Posterior vena cava (tissue), 2 donors: ENCODE measurements at places on chromosomes 3 and 15. TPM values are rescaled to one million over a fixed set of nuclear protein-coding genes. Genes with fewer than 3 reads are reported as not detected.

DNA sequence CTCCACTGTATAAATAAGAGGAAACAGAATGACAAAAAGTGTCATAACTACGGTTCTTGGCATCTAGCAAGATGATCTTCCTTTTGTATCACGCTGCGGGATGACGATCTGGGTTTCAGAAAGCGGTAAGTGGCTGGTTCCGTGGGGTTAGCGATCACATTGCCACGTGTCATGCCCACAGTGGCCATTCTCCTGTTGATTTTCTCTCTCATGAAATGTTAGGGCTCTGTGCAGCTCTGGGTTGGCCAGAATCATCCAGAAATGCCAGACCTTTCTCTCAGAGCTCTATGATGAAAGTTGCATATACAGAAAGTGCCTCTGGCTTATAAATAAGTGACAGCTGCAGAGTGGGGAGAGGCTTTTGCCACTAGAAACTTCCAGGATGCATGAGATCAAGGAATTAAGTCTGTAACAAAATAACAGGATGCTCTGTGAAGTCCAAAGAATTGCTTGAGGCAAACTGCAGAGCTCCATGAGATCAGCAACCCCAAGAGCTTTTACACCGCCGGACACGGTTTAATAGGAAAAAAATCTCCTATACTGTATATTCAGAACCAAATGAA is 71.6 kb downstream of the ABTB1 start:
- no peak for DNase-seq

DNA sequence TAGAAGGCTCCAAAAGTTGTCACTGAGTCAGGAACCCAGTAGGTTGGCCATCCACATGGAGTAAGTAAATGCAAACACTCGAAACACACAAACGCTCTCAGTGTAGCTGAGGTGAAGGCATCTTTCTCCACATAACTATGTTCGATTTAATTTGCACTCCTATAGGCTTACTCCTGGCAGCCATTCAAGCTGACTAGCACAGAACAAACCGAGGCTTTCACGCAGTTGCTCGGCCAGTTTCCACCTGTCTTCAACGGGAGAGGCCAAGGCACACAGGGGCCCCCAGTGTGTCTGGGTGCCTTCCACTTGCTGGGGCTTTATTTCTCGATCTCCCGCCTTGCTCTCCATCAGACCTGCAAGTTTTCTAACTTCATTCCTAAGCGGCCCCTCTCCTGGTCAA is 18.9 kb downstream of the RGMA start:
- no peak for DNase-seq

GRCh38 chr3:103706671-103707070 is 1271.9 kb downstream of the ZPLD1 start:
- no peak for DNase-seq

DNA sequence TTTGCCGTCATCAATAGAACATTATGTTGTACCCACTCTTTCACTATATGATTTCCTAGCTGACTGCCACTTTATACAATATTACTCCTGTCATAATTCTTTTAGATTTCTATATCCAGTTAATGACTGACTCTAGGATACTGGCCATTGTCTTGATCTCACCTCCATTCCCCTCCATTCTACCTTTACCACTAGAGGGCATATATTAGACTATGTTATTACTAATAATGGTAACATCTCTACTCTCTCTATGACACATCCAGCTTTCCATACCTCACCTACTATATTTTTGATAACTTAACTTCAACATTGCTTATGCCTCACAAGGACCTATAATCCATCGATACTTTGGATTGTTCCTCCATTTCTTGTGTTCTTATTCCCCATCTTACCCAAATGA is 31.4 kb upstream of the POU1F1 start:
- DNase-seq: no peak

DNA sequence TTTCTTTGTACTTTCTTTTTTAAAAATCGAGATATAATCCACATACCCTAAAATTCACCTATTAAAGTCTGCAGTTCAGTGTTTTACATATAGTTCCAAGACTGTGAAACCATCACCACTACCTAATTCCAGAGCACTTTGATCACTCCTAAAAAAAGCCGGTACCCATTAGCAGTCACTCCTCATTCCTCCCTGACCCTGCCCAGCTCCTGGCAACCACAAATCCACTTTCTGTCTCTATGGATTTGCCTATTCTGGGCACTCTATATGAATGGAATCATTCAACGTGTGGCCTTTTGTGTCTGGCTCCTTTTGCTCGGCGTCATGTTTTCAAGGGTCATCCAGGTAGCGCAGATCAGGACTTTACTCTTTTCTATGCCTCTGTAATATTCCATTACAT is 17.3 kb downstream of the TRPM1 start:
- no peak for DNase-seq

DNA sequence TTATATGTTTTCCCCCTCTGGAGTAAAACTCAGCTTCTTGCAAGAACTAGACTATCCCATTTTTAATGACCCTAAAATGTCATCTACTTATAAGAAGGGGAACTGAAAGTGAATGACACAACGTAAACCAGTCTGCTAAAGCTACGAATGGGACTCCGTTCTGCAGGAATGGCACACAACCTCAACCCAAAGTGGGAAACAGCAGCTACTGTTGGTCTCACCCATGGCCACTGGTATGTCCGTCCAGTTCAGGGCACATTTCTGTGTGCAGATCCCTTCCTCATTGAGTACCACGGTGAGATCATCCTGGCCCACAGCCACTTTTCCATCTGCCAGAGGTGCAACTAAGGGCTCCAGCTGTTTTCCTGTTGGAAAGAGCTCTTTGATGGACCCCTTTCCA is 23.8 kb downstream of the VPS39 start:
- DNase-seq: no peak

DNA sequence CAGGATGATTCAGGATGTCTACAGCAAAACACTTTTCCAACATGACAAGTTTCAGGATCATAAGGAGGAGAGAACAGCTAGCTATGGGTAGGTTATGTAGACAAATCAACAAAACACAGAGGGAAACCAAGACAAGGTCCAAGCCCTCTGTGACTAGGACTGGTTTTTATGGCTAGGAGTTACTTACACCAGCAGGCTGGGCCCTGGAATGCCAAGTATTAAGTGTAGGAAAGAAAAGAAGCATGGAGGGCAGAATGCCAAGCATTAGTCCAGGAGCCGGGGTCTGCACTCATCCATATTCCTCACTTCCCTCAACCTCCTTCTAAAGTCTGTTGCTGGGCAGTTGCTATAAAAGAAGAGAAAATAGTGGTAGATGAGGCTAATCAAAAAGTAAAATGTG is 35.3 kb upstream of the PPP2R3A start:
- no peak for DNase-seq

- DNase-seq: no peak
Observed at GRCh38 chr3:88031642-88032077, 27.1 kb downstream of the CGGBP1 start.

- DNase-seq: no peak
Observed at GRCh38 chr3:78405745-78406144, 1362.1 kb downstream of the ROBO1 start.

DNA sequence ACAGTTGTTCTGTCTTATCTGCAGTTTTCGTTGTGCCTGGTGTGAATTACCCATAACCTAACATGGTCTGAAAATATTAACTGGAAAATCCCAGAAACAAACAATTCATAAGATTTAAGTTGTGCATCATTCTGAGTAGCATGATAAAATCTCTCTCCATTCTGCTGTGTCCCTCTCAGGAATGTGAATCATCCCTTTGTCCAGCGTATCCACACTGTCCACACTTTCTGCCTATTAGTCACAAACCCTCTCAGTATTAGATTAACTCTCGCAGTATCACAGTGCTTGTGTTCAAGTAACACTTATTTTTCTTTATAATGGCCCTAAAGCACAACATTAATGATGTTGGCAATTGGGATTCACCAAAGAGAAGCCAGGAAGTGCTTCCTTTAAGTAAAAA is 203.2 kb downstream of the CGGBP1 start:
- DNase-seq: no peak

DNA sequence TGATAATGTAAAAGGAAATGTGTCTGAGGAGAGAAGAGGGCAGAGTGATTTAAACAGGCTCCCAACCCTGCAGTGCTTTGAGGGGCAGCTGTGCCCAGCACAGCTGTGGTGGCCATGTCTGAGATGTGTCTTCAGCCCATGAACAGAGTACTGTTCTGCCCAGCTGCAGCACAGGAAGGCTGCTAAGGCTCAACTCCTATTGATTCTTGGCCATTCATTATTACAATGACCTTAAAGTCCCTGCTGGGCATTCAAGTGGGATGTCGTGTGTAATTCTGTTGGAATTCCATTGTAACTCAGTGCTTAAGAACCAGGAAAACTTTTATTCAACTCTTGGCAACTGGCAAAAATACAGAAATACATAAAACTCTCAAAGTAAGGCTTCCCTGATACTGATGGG is 229.3 kb downstream of the MCTP2 start:
- DNase-seq: no peak

DNA sequence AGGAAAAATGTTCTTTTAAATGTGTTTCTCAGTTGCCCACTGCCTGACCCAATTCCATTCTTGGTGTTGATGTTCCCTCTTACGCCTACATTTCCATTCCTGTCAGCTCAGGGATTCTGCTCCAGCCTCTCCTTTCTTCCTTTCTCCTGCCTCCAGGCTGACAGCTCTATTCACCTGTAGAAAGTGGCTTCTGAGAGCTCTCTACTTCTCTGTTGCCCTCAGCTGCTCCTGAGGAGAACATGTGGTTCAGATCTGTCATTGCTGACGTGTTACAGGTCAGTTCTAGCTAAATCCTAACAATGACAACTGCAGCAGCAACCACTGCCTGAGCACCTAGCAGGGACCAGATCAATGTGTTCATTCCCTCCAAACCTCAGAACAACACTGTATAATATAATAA is 144.9 kb upstream of the PLAAT1 start:
- no peak for DNase-seq

DNA sequence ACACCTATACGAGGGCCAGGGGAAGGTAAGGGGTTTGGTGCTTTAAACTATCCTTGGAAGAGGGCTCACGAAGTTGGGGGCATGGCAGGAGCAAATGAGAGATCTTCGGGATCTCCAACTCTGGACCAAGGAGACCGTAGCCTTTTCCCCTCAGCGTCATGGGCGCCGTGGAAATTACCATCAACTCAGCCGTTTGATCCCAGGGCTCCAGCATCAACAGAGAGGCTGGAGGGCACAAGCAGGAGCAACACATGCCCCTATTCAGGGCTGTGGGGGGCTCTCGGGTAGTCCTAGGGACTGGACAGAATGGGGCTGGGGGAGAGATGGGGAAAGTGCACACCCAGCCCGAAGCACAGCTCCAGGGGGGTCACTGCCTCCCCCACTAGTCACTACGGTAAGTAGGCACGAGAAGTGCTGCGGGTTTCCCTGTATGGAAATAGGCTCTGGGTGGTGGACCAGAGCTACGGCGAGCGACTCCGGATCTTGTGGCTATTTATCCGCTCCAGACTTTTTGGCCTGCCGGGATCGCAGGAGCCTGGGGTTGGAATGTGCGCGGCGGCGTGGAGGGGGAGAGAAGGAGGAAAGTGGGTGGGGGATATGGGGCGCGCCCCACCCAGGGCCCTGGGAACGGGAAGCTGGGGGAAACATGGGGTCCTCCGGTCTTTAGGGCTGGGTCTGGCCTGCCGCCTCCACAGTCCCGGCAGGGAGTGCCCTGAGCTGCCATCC is 539 bp upstream of the LAMB2 start:
- DNase-seq: peak; percentile 93

GRCh38 chr3:150049317-150049716 is 78.6 kb upstream of the PFN2 start:
- no peak for DNase-seq

DNA sequence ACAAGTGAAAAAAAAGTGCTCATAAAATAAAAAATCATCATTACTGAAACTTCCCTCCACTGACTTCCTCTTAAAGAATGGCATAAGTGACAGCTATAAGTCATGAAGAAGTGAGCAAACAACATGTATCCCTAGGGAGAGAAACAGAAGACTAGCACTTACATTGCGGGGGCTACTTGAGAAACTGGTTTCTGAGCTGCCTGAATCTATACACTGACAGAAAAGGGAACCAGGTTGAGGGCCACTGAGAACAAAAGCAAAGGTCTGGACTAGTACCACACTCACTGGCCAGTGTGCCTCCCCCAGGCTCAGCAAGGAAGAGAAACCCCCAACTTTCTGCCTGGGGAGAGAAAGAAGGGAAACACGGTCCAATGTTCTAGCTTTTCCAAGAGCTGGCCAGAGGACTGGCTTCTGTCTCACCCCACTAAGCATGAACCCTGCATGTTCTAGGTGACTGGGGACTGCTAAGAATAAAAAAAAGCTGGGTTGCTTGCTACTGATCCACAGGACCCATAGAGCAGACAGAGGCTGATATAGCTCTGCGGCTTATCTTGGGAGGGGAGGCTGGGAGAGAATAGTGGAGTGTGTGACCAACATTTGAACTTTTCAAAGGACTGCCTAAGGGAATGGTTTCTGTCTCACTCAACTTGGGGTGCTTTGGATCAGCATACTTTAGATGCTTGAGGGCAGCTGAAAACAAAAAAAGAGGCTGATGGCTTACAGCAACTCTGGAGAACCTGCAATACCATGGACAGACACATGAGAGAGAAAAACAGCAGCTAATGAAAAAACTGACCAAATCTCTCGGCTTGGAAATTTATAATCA is 8.1 kb downstream of the RAD18 start:
- DNase-seq: no peak

DNA sequence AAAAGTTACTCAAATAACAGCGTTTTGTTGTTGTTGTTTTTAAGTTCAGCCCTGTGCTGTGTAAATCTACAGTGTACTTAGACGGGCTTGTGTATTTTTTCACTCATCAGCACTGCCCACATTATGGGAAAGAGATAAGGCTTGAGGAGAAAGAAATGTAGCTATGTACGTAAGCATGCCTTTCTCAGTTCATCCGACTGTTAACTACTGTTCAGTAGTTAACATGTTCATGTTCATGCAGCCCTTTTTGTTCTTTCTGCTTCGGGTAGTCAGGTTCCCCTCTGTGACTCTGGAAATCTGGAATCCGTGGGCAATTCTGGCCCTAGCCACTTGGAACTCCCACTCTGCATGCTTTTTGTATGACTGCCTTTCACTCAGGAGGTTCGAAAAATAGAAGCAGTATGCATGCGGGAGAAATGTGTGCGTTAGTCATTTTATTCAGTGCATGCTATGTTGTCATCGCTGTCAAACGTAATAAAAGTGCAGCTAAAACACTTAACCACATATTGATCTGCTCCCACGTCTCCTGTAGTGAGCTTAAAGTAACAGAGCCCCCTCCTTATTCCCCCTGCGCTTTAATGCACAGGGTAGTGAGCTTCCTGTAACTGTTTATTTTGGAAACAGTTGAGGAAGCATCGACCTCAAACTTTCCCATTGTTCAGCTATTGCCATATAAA is 283.1 kb upstream of the NR2F2 start:
- DNase-seq: no peak

DNA sequence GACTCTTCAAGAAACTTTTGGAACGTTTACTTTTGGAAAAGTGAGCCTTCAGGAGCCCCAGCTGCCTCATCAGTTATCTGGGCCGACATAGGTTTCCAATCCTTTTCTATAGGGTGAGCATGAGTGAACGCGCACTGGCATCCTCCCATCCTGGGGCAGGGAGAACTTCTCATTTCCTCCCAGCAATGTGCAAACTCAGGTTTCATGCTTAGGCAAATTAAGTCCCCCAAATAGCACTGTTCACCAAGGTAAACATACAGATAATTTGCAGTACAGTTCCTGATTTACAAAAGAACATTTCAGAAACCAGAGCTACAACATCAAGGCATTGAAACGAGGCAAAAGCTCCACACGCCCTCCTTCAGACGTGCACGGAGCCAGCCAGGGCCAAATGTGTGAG is 333.5 kb upstream of the NR2E3 start:
- DNase-seq: no peak

Gene NT5DC2
- 48.6 TPM for total RNA-seq

Gene CCDC13
- total RNA-seq: 2.7 TPM

Gene PRTG
- total RNA-seq: 1.0 TPM

Gene MEGF11
- not detected for total RNA-seq

Gene LIPC
- 0.14 TPM for total RNA-seq

Gene NAALADL2
- total RNA-seq: 12.3 TPM

Gene MBNL1
- 453 TPM for total RNA-seq

Gene FHIT
- total RNA-seq: 6.0 TPM

Gene SERINC4
- total RNA-seq: not detected
